ENCODE measurements at places on chromosomes 7 and 10. TPM values are rescaled to one million over a fixed set of nuclear protein-coding genes. Genes with fewer than 3 reads are reported as not detected.

The SPDYE2B gene
- not detected for total RNA-seq

The ST8SIA6 gene
- total RNA-seq: 0.64 TPM

The PDZD8 gene
- total RNA-seq: 27.2 TPM

The GIMAP8 gene
- total RNA-seq: not detected

The PLXNA4 gene
- total RNA-seq: under 0.01 TPM

The AMPH gene
- not detected for total RNA-seq

The MCM10 gene
- 27.9 TPM for total RNA-seq

Data from G401 (cell line).